ENCODE measurements at places on chromosomes 12 and 14. TPM values are rescaled to one million over a fixed set of nuclear protein-coding genes. Genes with fewer than 3 reads are reported as not detected.
A peak's percentile ranks its signal among the peaks of the same experiment; 100 is the strongest.

GRCh38 chr12:128856035-128856790 lies 2.9 kb downstream of the GLT1D1 start:
- no peak for DNase-seq

DNA sequence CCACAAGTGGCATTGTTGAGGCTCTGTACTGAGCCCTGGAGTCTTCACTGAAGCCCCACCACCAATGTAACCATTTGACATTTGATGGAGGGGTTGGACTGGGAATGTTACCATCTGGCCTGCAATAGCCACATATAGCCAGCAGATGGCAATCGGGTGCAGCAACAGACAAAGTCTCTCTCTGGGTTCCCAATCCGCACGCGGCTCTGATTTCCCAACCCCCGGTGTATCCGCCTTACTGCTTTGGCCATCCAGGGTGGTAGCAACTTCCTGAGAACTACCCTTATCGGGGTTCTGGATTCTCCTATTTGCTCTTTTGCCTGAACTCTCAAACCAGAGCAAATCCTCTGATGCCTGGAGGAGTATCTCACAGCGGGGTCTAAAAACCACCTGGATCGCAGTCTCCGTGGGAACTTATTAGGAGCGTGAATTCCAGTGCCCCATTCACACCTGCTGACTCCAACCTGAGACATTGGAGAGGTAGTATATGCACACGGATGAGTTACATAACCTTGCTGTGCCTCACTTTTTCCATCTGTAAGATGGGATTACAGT lies 14.2 kb downstream of the VRTN start:
- peak; percentile 61 for DNase-seq

DNA sequence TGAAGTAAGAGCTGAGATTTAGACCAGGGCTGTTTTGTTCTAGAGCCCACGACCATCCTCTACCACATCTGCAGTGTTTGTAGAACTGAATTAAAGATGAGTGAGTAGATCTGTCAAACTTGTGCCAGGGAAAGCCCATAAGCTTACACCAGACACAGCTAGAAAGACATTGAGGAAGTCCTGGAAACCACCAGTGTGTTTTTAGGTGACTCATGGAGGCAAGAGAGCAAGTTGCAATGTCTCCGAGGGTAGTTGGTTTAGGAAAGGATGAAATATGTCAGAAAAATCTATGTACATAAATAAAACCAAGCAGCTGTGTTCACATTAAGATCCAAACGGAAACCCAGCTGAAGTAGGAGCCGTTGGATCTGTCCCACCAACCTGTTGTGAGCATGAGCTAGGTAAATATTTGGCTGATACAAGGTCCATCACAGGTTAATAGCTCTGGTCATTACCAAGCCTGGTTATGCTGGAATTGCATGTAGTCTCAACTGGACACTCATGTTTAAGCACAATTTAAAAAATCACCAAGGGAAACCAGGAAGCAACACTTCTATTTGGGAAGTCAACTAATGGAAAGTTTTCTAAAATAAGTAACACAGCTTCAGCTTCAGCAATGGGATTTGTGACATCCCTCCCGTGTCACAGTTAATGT lies 49.9 kb upstream of the PLEKHG3 start:
- DNase-seq = peak; percentile 86

DNA sequence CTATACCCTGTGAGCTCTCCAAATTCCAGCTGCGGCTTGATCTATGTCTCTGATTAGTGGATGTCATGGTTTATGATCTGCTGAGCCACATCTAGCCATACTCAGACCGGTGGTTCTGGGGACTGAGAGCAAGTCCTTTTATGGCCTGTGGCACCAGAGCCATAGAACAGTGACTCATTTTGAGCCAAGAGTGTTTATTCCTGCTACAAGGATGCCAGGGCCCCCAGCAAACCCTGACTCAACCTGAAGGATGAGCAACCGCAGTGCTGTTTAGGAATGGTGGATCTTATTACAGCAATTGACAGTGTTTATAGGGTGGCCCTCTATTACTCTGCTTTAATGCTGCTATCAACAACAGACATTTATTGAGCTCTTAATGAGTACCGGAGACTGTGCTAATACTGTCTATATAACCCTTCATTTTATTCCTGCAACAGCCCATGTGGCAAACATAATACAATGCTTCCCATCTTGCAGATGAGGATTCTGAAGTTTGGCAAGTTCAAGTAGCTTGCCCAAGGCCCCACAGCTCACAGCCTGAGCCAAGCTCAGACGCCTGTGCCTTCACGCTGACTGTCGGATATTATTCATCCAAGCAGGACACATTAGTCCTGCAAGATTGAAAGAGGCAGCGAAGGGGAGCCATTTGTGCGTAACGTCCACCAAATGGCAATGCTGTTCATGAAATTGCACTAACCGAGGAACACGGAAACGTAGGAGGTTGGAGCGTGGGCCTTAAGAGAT lies 273.6 kb upstream of the PWP1 start:
- peak; percentile 82 for DNase-seq

GRCh38 chr12:3328081-3328480 lies 162.9 kb upstream of the PRMT8 start:
- DNase-seq = no peak

Gene HNRNPC
- total RNA-seq = 967 TPM

- peak; percentile 59 for DNase-seq
Measured at GRCh38 chr12:27260746-27261145, 16.7 kb downstream of the STK38L start.

DNA sequence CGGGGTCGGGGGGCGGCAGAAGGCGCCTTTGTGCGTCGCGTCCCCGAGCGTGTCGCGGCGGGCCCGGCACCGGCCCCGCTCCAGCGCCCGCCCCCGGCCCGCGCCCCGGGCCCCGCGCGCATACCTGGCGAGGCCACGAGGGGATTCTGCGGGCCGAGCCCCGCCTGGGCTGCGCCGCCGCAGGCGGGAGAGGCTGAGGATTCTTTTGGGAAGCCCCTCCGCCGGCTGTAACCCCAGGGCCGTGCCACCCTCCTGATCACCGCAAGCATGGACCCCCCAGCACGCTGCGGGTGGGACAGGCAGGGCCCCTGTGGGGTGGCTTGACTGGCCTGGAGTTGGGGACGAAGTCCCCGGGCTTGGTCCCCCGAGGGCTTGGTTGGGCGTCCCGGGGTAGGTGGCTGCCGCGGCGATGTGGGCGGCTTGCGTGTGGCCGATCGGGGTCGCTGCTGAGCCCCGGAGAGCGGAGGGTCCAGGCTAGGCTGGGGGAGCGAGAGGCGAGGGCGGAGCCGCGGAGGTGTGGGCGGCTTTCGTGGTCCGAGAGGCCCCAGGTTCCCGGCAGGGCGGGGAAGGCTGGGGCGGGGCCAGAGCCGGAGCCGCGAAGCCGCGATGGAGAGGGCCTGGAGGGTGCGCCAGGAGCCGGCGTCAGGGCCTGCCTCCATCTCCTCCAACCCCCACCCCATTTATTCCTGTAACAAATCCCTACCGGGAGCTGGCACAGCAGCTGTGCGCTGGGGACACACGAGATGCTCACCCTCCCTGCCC lies 28.4 kb upstream of the GPR132 start:
- peak; percentile 82 for DNase-seq

Gene ENO2
- total RNA-seq = 9.0 TPM

DNA sequence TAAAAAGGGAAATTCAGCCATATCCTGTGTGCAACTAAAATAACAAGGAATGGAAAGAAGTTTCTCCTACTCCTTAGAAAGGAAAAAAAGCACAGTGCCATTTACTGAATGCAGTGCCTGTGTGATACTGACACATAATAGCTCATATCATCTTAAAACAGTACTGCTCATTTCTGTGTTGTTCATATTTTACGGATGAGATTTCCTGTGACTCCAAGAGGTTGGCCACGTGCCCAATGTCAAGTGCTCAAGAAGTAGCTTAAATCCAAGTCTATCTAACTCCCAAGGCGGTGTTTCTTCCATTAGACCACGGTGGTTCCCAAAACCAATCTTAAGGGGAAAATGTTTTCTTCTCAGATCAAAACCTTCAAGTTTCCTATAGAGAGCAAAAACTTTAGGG lies 20.0 kb downstream of the MAP3K9 start:
- peak; percentile 85 for DNase-seq

- DNase-seq = peak; percentile 81
Measured at GRCh38 chr12:120234643-120235368, 30.7 kb downstream of the PXN start.

DNA sequence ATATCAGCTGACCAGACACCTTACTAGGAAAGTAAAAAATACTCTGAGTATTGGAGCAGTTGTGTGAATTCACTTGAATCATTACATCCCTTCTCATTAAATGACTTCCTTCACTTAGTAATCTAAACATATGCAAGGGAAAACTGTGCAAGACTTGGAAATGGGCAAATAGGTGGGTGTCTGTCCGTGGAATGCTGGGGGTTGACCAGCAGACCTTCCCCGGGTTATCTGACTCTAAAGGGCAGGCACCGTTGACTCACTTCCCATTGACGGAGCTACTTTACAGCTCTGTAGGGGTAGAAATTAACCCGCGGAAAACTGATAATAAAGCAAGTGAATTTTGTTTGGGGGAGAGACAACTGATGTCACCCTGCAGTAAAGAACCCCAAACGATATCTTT lies 199.3 kb downstream of the TTC7B start:
- DNase-seq = no peak

DNA sequence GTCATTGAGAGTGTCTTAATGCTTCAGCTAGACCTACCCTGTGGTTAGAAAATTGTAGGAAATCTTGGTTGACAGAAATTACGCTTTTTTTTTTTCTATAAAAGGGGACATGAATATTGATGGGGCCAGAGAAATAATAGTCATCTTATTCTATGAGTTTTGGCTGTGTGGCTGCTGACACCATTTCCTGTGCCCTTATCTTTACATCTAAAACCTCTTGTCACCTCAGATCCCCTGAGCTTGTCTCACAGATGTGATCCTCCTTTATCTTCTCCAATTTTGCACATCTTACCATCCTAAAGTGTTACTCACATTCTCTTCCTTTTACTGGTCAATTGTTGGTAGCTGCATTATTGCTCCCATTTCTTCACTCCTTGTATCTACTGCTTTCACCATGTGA lies 36.1 kb downstream of the ASCL1 start:
- no peak for DNase-seq

Gene BEGAIN
- 1.1 TPM for total RNA-seq

- no peak for DNase-seq
Measured at GRCh38 chr12:94745562-94745961, 95.2 kb upstream of the TMCC3 start.

Measured in bronchial epithelial cell (primary cell).